ENCODE measurements at places on chromosomes 2 and 18.

DNA sequence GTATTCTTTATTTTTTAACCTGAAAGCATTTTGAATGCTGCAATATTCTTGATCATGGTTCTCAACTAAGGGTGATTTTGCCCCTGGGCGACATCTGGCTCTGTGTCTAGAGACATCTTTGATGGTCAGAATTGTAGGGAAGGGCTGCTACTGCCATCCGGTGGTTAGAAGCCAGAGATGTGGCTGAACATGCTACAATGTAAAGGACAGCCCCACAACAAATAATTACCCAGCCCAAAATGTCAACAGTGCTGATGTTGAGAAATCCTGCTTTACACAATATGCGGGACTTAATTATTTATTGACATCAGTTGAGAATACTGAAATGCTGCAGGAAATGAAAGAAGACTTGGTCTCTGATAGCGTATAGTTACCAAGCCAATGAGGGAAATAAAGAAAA is 37.5 kb upstream of the SERPINB2 start:
- DNase-seq, result no peak

DNA sequence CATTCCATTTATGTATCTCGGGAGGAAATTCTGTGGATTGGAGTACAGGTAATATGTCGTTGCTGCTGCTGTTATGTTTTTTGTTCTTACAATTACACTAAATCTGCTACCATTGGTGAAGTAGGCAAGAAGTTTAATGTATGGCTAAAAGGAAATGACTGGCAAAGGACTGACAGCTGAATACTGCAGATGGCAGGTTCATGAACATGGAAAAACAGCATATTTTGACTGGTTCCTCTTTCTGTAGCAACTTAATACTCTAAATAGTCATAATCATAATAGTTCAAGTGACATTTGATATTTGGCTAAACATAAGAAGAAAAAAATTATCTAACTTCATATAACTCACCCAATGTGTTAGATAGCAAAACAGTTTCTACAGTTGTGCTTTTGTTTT is 84.5 kb upstream of the PGAP1 start:
- DNase-seq, result no peak

- DNase-seq, result no peak
These were observed 32.4 kb downstream of the SMAD2 start for GRCh38 chr18:47898055-47898454.

GRCh38 chr2:132383956-132384355 is 32.6 kb upstream of the GPR39 start:
- DNase-seq, result no peak

GRCh38 chr2:112942654-112943002 is 31.7 kb downstream of the IL37 start:
- no peak for DNase-seq

DNA sequence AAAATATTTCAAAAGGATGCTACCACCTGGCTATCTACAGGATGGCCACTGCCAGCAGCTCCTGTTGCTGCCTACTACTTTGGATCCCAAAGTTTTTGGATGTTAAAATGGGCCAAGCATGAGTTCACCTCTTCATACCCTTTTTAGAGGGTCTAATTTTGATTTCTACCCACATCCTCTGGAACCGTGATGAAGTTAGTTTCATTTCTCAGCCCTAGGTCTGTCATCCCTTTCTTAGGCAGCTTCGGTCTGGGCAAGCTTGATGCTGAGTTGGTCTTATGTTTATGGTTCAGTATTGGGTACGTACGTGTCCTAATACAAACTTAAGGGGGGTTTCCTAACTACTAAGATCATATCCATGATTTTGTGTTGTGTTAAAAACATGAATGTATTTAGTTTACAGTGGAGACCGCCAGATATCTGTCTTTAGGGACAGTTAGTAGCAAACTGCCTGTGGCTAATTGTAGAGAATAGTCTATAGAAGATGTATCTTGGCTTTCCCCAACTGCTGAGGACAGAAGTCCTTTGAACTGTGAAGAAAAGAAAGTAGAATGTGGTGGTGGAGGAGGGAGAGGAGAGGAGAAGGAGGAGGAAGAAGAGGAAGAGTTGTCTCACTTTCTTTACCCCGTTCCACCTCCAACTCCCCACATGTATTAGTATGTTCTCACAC is 184.9 kb downstream of the UBE2E3 start:
- DNase-seq, result no peak

- no peak for DNase-seq
These were observed 67.5 kb downstream of the ATP9B start for GRCh38 chr18:79136742-79137141.

GRCh38 chr18:72180689-72181088 is 363.5 kb downstream of the CBLN2 start:
- no peak for DNase-seq

DNA sequence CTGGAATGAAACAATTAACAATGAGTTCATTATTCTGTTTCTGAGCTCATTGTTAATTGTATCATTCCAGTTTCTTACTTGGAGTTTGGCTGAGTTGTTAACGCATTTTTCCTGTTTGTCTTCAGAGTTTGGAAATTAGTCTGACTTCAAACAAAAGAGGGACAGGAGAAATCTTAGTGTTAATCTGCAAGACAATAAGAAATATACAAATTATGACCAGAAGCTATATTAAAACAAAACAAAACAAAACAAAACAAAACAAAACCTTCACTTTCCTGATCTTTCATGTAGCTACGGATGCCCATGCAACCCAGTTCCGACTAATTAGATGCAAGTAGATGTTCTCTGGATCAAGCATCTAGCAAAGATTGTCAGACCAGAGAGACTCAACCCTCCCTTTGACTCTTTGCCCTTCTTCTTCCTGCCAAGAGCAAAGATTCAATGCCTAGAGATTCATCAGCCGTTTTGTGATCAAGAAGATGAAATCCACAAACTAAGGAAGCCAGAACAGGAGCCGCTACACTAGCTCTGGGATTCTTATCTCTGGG is 686.2 kb upstream of the FSHR start:
- DNase-seq, result no peak

DNA sequence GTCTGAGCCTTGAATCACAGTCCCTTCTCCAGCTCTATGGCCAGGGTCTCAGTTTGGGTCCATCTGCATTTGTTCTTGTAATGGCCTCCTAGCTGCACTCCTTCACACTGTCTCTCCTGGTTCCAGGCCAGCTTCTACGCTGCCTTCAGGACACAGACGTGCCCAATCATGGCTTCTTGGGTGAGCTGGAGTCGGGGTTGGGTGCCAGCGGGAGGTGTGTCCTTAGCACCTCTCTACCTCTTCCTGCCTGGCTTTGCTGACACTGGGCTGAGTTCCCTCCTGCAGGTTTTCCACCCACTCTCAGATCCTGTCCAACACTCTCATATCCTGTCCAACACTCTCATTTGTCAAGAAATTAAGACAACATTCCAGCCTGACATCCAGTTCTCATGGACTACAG is 9.6 kb downstream of the TRPM8 start:
- DNase-seq, result no peak

- no peak for DNase-seq
These were observed 124.1 kb upstream of the XIRP2 start for GRCh38 chr2:166764216-166764615.

- DNase-seq, result no peak
These were observed 1420.6 kb upstream of the NXPH2 start for GRCh38 chr2:140200764-140201163.

DNA sequence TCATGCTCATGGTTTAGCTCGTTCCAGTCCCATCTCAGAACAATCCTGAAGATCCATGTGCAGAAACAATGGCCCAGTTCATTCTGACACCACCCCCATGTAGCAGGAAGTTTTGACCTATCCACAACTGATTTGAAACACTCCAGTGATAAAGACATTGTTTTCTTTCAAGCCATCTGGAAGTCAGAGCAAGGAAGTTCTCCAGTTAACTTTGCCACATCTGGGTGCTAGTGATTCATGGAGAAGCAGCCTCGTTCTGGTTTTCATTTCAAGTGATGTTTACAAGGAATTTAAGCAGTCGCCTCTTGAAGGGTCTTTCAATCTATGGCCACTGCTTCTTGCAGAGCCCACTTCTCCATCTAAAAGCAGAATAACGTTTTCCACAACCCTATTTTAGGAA is 36.6 kb upstream of the TWIST2 start:
- DNase-seq, result no peak

DNA sequence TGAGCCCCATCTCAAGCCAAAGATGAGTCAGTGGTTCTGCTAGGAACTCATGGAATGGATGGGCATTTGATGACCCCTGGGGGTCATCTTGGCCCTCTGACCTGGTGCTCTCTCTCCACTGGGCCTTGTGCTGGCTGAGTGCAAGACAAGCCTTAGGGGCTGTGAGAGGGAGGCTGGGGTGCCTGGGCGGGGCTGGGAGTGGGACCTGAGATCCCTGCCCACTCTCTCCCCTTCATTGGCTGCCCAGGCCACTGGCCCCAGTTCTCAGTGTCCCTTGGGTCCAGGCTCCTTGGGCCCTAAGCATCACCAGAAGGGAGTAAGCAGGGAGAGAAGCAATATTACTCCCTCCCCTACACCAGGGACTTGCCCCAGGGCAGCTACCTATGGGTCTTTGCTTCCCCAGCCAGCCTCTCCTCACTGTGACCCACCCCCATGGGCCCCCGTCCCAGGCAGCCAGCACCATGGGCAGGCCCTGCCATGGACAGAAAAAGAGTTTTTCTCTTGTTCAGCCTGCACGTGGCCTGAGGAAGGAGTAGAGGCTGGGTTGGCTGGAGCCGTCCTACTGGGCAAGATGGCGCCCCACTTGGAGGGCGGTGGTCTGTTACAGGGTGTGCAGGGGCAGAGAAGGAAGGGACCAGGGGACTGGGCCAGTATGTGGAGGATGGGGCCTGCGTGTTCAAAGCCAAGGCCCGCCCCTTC is 33.6 kb downstream of the ATOH8 start:
- no peak for DNase-seq

- no peak for DNase-seq
These were observed 50.6 kb upstream of the RMDN2 start for GRCh38 chr2:37874470-37874869.

DNA sequence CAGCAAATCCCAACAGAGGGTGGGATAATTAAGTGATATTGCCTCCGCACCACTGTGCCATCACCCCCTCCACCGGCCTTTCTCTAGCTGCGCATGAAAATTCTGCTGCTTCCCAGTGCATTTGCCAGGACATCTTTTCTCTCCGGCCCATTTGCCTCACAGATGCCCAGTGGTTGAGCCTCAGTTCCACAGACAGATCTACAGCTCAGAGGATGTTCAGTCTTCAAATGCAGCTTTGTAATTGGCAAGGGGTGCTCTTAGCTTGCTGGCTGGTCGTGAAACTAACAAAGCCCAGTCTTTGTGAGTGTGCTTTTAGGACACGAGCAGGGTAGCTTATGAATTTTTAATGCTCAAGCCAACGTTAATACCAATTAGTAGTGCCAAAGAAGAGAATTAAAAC is 253.3 kb upstream of the REV1 start:
- DNase-seq, result no peak

DNA sequence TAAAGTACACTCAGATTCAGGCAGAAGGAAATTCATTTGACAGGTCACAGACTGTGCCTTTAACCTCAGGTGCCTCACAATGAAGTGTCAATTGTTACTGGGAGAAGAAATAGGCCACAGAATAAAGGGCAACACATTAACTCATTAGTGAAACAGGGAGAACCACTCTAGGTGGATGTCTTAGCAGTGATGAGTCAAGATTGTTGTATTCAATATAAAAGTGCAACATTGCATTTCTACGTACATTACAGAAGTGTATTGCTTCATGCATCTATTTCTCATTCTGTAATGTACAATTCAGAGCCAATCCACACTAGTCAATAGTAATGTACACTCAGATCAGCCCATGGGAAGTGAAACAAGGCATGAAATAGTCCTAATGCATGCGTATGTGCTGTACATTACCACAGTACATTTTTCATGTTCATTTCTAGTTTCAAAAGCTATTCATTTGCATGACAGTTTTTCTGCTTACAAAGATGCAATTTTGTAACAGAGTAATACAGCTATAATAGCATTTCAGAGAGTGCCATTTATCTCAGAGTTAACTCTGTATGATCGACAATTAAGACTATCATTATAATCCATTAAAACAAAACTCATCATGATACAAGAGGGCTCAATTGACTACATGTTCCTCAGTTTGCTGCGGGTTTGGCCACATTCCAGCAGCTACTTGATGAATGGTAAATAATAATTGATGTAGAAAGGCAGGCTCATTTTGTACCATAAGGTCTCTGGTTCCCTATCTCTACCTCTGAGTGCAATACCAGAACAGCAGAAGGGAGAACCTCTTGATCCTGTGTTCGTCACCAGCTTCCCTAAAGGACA is 12.2 kb upstream of the ARL5A start:
- no peak for DNase-seq

- no peak for DNase-seq
These were observed 81.9 kb downstream of the NEURL3 start for GRCh38 chr2:96423291-96423690.

All from omental fat pad (tissue), 4 donors.